ENCODE measurements at places on chromosomes 16 and 17. TPM values are rescaled to one million over a fixed set of nuclear protein-coding genes. Genes with fewer than 3 reads are reported as not detected.

GRCh38 chr17:28743243-28744103 lies at the start of gene TRAF4:
TSS of gene TRAF4 (plus strand) at chr17:28744011. CDS start at chr17:28744113, 102 bp downstream.
- peaks cover 21% of the 10 kb centered on the region for H3K4me1 ChIP-seq
- peaks cover 25% of the 10 kb centered on the region for H3K27me3 ChIP-seq
- H3K4me3 ChIP-seq: peak within 1 kb of the TSS; percentile 90
- DNase-seq: peak; percentile 85
- H3K27ac ChIP-seq: peak within 1 kb of the TSS; percentile 96

DNA sequence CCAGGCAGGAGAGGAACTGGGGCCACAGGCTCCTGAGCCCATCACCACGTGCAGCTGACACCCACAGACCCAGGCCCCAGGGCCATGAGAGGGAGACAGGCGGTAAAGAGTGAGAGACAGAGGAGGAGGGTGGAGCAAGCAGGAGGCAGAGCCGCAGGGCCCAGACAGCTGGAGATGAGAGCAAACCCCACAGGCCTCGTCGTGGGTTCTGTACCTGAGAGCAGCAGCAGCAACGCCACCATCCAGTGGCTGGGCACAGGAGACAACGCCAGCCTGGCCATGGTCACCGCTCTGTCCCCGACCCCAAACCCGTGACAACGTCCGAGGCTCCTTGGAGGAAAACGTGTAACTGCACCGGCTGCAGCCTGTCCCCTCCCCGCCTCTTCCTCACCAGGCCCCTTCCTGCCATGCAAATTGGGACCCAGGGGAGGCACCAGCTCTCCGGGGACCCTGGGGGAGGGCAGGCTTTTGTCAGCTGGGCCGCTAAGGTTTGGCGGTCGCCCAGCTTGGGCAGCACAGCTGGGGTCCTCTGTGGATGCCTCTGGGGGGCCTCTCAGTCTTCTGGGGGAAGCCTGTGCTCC lies at the start of gene CD79B:
TSS of gene CD79B (minus strand) at position 351 of the 581 bp plus-strand sequence. CDS start at position 281, 70 bp downstream.
- no peak within 1 kb of the TSS for H3K4me3 ChIP-seq
- no peak within 1 kb of the TSS for H3K27ac ChIP-seq
- no peak for DNase-seq
- H3K4me1 ChIP-seq: peaks cover 2% of the 10 kb centered on the region
- no peaks in the 10 kb centered on the region for H3K27me3 ChIP-seq
- no peaks in the 10 kb centered on the region for H3K36me3 ChIP-seq

- peaks cover 10% of the 10 kb centered on the region for H3K4me1 ChIP-seq
- no peak overlapping the region for H3K4me3 ChIP-seq
- H3K27ac ChIP-seq: no peak overlapping the region
- H3K36me3 ChIP-seq: no peaks in the 10 kb centered on the region
- H3K27me3 ChIP-seq: no peaks in the 10 kb centered on the region
- DNase-seq: no peak
These were observed 28.9 kb downstream of the ADCY9 start for GRCh38 chr16:4087099-4087885.

The SLC6A2 gene
- not detected for total RNA-seq

The CSH1 gene
- not detected for total RNA-seq

GRCh38 chr16:76213860-76214259 lies 63.3 kb upstream of the CNTNAP4 start:
- no peaks in the 10 kb centered on the region for H3K4me1 ChIP-seq
- H3K27me3 ChIP-seq: no peaks in the 10 kb centered on the region
- no peak overlapping the region for H3K27ac ChIP-seq
- DNase-seq: no peak
- no peak overlapping the region for H3K4me3 ChIP-seq

GRCh38 chr17:74723891-74724290 lies 11.2 kb upstream of the CD300LF start:
- no peak overlapping the region for H3K4me3 ChIP-seq
- no peaks in the 10 kb centered on the region for H3K36me3 ChIP-seq
- H3K4me1 ChIP-seq: no peaks in the 10 kb centered on the region
- H3K27me3 ChIP-seq: no peaks in the 10 kb centered on the region

- no peaks in the 10 kb centered on the region for H3K36me3 ChIP-seq
- no peak overlapping the region for H3K4me3 ChIP-seq
- peaks cover 9% of the 10 kb centered on the region for H3K4me1 ChIP-seq
- H3K27ac ChIP-seq: peak overlapping the region; percentile 11
- no peak for DNase-seq
These were observed 3.9 kb upstream of the SRCAP start for GRCh38 chr16:30694926-30695693.

The FADS6 gene
- not detected for total RNA-seq

GRCh38 chr17:75450270-75450669 lies 6.2 kb upstream of the TMEM94 start:
- H3K4me1 ChIP-seq: peaks cover under 1% of the 10 kb centered on the region
- peak overlapping the region; percentile 22 for H3K27ac ChIP-seq
- DNase-seq: no peak
- no peak overlapping the region for H3K4me3 ChIP-seq

The TPSG1 gene
- not detected for total RNA-seq

DNA sequence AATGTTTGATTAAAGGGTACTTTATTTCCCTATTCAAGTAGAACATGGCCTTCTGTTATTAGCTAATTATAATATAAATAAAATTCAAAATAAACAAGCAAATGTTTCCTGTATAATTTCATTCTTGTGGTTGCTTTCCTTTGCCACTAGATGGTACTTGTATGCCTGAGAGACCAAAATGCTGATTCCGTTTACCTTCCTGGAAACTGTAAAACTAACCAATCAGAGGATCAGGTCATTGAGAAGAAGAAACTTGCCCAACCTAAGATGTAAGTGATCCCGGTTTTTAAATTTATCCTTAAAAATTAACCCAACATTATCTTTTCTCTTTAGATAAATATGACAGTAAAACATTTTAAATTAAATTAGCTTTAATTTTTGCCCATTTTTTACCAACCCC lies 8.1 kb upstream of the ABCA5 start:
- H3K4me1 ChIP-seq: peaks cover 1% of the 10 kb centered on the region
- H3K27ac ChIP-seq: no peak overlapping the region
- no peak for DNase-seq
- no peak overlapping the region for H3K4me3 ChIP-seq
- no peaks in the 10 kb centered on the region for H3K27me3 ChIP-seq

DNA sequence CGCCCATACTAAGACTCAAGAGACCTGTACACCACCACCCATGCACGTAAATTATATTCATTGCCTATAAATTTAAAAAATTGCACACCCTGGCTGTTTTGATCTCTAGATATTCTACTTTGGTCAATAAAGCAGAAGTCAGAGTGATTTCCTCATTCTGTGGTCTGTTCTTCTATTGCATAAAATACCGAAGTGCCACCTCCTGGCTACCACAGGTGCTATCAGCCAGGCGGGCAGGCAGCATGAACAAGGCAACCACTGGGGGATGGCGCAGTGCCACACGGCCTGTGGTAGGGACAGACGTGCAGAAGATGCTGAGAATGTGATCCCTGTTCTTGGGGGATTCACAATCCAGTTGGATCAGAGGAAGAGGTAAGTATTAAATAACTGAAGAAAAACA lies 122.3 kb downstream of the CDK5R1 start:
- H3K4me3 ChIP-seq: no peak overlapping the region
- no peaks in the 10 kb centered on the region for H3K36me3 ChIP-seq

GRCh38 chr16:85331688-85332087 lies 219.4 kb upstream of the CIBAR2 start:
- H3K4me3 ChIP-seq: no peak overlapping the region
- no peaks in the 10 kb centered on the region for H3K36me3 ChIP-seq
- DNase-seq: no peak
- peaks cover 33% of the 10 kb centered on the region for H3K4me1 ChIP-seq
- H3K27ac ChIP-seq: no peak overlapping the region

The DDX42 gene
- 181 TPM for total RNA-seq

DNA sequence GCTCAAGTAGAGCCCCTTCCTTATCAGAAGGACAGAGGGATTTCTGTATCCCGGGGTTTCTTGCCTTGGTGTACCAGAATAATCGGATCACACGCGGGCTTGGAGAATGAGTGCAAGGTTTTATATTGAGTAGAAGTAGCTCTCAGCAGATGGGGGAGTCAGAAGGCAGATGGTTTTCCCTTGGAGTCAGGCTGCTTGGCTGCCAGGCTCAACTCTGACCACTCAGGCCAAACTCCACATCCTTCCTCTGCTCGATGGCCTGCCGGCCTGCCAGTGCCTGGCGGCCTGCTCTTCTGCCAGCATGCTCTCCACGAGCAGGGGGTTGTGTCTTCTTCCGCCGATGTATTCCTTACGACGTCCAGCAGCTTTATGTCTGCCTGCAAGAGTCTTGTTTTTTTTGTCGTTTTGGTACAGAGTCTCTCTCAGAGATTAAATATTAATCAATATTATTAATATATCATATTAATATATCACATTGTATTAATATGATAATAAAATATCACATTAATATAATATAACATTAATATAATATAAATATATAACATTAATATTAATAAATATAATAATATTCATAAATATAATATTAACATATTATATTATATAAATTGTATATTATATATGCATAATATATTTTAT lies 229.2 kb upstream of the WSCD1 start:
- H3K4me3 ChIP-seq: no peak overlapping the region
- no peaks in the 10 kb centered on the region for H3K27me3 ChIP-seq
- H3K36me3 ChIP-seq: no peaks in the 10 kb centered on the region
- H3K4me1 ChIP-seq: peaks cover 10% of the 10 kb centered on the region

The CDH3 gene
- total RNA-seq: 1.3 TPM

DNA sequence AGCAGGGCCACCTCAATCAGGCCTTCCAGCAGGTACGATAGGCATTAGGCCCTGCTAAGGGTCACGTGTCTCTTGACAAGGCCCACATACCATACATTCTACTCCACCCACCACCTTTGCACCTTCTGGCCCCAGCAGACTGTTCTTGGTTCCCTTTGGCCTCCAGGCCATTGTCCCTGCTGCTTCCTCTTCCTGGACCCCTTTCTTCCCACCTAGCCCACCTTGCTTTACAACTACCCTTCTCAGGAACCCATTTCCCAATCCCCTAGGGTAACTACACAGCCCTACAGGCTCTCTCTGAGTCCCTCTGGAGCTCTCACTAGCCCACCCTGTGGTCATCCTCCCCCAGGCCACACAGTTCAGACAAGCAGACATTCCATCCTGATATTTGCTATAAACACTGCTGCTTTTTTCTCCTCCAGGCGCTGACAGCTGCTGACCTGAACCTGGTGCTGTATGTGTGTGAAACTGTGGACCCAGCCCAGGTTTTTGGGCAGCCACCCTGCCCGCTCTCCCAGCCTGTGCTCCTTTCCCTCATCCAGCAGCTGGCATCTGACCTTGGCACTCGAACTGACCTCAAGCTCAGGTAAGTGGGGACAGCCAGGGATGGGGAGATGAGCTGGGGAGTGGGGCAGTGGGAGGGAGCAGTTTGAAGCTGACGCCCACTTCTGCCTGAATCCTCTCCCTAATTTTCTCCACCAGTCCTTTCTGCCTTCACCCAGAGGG lies 1.4 kb upstream of the NRN1L start:
- no peak overlapping the region for H3K27ac ChIP-seq
- H3K4me3 ChIP-seq: no peak overlapping the region
- H3K27me3 ChIP-seq: peaks cover 5% of the 10 kb centered on the region
- H3K36me3 ChIP-seq: no peaks in the 10 kb centered on the region

- no peaks in the 10 kb centered on the region for H3K4me1 ChIP-seq
- no peak for DNase-seq
- H3K27me3 ChIP-seq: peaks cover 1% of the 10 kb centered on the region
- H3K4me3 ChIP-seq: no peak overlapping the region
- H3K36me3 ChIP-seq: no peaks in the 10 kb centered on the region
- H3K27ac ChIP-seq: no peak overlapping the region
These were observed 289.6 kb upstream of the ERCC4 start for GRCh38 chr16:13630374-13630773.

The TBC1D3E gene
- not detected for total RNA-seq

DNA sequence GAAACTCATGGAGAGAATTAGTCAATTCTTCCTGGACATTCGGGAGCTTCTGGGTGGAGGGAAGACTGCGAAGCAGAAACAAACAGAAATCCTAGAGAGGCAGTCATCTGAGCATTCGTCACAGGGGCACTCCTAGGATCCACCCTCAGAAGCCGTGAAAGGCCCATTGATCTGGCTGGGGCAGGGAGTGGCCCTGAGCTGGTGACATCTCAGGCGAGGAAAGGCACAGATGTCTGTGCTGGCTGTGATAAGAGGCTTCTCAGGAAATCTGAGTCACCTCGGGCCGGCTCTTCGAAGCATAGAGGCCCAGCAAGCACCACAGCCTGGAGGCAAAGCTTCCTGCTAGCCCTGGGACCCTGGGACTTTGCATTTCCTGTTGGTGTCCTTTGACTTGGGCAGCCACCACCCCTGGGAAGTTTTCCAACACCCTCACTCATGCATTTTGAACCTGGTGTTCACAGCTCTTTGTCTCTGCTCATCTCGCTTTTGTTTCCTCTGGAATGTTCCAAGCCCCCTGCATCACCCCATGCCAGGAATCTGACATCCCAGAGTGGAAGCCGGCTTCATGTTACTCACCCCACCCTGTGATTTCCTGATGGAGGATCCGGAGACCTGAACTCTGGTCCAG lies 23.3 kb upstream of the CDRT4 start:
- peak overlapping the region; percentile 64 for H3K27ac ChIP-seq
- no peaks in the 10 kb centered on the region for H3K36me3 ChIP-seq
- DNase-seq: peak; percentile 28
- peaks cover 10% of the 10 kb centered on the region for H3K4me1 ChIP-seq

- DNase-seq: no peak
- H3K27me3 ChIP-seq: no peaks in the 10 kb centered on the region
- H3K27ac ChIP-seq: no peak overlapping the region
- no peak overlapping the region for H3K4me3 ChIP-seq
- H3K4me1 ChIP-seq: no peaks in the 10 kb centered on the region
- no peaks in the 10 kb centered on the region for H3K36me3 ChIP-seq
These were observed 33.8 kb upstream of the CCL22 start for GRCh38 chr16:57324749-57325148.

- no peaks in the 10 kb centered on the region for H3K27me3 ChIP-seq
- no peak for DNase-seq
- no peaks in the 10 kb centered on the region for H3K4me1 ChIP-seq
- H3K36me3 ChIP-seq: no peaks in the 10 kb centered on the region
- no peak overlapping the region for H3K27ac ChIP-seq
These were observed 58.8 kb downstream of the CEP95 start for GRCh38 chr17:64565563-64565962.

- peaks cover 3% of the 10 kb centered on the region for H3K27me3 ChIP-seq
- no peak for DNase-seq
- H3K27ac ChIP-seq: no peak overlapping the region
- H3K4me1 ChIP-seq: peaks cover 10% of the 10 kb centered on the region
These were observed 58.0 kb downstream of the ASIC2 start for GRCh38 chr17:33234930-33235685.

DNA sequence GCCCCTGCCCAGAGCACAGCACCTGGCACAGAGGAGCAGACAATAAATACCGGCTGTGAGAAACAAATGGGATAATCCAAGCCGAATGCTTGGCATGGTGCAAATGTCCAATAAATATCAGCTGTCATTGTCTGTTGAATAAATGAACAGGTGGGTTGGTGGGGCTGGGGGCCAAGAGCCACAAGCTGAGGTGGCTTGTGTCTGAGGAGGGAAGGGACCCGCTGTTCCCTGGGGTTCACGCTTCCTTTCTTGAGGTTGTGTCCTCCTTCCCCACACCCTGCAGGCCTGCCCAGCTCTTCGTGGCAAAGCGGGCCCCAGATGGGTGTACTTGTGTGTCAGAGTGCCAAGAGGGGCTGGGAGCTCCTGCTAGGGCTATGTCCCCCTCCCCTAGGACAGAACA lies 38.6 kb downstream of the ARHGAP27 start:
- no peaks in the 10 kb centered on the region for H3K4me1 ChIP-seq
- H3K36me3 ChIP-seq: no peaks in the 10 kb centered on the region
- peaks cover 4% of the 10 kb centered on the region for H3K27me3 ChIP-seq
- H3K4me3 ChIP-seq: no peak overlapping the region

All from glutamatergic neuron (in vitro differentiated cells).